ENCODE measurements at places on chromosomes 2 and 18.

- peak; percentile 97 for DNase-seq
These were observed 812 bp upstream of the KCNG3 start for GRCh38 chr2:42494355-42495233.

GRCh38 chr2:20419752-20420151 is 27.1 kb upstream of the RHOB start:
- no peak for DNase-seq

DNA sequence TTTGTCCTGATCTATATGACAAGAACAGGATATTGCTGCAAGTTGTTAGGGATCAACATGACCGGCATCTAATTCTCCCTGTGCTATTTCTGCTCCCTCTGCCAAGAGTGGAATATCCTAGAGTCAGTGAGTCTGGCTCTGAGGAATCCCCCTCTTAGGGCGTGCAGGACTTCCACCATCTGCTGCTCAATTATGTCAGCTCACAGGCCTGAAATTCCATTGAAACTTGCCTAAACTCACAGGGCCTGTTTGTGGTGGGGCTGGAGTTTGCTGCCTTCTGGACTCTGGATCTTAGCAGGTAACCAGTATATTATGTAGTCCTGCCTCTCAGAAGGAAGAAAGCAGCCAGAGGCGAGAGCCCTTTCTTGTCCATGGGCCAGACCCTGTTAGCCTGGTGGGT is 323.0 kb downstream of the TSN start:
- no peak for DNase-seq

- no peak for DNase-seq
These were observed 8.6 kb downstream of the FAM124B start for GRCh38 chr2:224393157-224393872.

- DNase-seq: no peak
These were observed 40.0 kb downstream of the BIN1 start for GRCh38 chr2:127066942-127067341.

- no peak for DNase-seq
These were observed 24.0 kb downstream of the LGALSL start for GRCh38 chr2:64477979-64478378.

- no peak for DNase-seq
These were observed 99.2 kb upstream of the FAM237A start for GRCh38 chr2:206543073-206543472.

DNA sequence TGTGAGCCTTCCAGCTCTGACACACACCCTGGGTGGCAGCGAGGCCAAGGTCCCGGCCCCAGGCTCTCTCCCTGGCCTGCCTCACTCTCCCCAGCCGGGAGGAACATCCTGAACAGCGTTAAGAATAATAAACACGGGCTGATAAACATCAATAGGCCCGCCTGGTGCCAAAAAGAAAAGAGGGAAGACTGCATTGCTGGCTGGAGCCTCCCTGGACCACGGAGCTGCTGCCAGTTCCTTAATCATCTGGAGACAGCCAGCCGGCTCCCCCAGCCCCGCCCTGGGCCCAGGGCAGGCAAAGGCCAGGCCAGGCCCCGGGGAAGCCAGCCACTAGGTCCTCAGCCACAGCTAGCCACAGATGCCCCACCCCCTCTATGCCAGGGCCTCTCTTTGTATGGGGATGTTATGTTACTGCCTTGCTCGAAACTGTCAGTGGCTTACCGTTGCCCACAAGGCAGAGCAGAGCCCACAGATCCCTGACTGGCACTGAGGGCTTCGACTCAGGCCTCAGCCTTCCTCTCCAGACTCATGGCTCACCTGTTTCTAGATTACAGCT is 293.7 kb downstream of the DYSF start:
- DNase-seq: no peak

DNA sequence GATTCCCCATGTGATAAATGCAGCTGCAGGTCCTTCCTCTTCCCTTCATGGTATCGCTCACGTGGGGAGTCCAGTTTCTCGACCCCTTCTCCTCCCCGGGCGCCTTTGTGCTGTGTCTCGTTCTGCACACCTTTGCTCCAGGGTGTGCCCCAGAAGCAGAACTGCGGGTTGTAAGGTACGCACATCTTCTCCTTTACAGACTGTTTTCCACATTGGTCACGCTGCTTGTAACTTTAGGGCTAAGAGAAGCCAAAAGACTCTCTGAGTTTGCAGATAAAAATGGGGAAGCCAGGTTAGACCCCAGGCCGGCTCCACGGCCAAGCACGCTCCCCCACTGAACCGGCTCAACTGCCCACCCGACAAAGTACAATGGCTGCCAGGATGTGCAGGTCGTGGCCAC is 45.9 kb upstream of the TFCP2L1 start:
- DNase-seq: no peak

GRCh38 chr2:135797497-135798274 is 39.3 kb downstream of the LCT start:
- DNase-seq: peak; percentile 80

- no peak for DNase-seq
These were observed 50.5 kb downstream of the DYSF start for GRCh38 chr2:71503837-71504236.

- DNase-seq: no peak
These were observed 182.4 kb downstream of the NEDD4L start for GRCh38 chr18:58226429-58226828.

- DNase-seq: no peak
These were observed 622.6 kb downstream of the EPHA4 start for GRCh38 chr2:220949466-220949865.

DNA sequence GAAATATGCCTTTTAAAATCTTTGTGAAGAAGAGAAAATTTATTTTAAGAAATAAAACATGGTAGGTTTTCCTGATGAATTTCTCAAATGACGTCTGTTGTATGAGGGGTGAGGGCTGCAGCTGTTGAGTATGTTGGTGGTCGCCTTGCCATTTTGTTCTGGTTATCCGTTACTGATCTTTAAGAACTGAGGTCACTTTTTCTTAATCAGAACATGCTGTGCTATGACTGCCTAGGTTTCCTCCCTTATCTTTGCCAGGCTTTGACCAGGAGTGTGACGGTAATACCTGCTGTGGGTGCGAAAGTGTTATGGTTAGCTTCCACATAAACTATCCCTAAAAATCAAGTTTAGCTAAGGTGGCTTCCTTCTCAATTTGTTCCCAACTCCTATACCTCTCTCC is 176.9 kb downstream of the DIS3L2 start:
- DNase-seq: no peak

DNA sequence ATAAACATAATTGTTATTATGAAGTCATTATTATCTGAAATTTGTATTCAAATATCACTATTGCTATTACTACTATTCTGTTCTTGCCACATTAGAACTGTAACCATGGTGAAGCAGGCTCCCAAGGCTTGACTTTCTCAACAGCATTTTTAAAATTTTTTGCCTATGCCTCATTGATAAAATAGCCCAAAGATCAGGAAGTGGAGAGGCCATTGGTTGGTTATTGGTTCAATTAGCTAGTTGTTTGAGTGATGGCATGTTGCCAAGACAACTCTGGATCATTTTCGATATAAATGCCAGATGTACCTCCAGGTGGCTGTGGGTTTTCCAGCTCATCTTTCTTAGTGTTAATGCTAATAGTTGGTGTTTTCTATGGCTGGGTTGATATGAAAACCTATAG is 513.5 kb downstream of the TRIB2 start:
- no peak for DNase-seq

DNA sequence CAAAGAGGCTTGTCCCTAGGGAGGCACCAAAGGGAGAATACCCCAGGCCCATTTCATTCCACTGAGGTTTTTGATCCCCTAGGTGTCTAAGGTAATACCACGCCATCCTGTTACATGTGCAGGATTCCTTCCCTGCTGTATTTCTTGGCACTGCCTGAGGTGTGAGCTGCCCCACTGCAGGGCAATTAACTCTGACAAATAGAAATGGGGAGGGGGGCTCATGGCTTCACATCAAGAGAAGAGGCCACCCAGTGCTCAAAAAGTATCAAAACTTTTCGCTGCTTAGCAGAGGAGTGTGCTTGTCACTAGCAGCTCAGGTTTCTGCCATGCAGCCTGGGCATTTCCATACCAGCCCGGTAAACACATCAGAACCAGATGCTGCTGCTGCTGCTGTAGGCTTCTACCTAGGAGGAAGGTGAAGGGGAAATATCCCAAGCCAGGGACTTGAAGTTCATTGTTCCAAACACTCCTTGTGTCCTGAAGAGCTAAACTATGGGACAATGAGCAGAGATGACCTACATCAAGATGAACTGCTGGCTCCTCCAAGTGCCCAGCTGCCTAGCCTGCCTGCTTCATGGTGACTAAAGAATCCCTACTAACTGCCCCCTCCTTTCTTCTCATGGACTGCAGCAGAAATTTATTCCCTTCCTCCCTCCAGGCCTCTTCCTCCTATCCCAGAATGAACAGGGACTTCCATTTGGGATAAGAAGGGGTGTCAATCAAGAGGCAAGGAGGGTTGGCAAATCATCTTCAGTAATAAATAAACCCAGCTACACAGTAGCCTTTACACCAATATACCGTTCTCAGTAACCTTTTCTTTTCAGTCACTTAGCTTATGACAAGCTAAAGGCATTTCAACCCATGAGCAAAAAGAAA is 16.4 kb downstream of the POU3F3 start:
- no peak for DNase-seq

- DNase-seq: no peak
These were observed 41.1 kb downstream of the SP140 start for GRCh38 chr2:230266638-230267037.

DNA sequence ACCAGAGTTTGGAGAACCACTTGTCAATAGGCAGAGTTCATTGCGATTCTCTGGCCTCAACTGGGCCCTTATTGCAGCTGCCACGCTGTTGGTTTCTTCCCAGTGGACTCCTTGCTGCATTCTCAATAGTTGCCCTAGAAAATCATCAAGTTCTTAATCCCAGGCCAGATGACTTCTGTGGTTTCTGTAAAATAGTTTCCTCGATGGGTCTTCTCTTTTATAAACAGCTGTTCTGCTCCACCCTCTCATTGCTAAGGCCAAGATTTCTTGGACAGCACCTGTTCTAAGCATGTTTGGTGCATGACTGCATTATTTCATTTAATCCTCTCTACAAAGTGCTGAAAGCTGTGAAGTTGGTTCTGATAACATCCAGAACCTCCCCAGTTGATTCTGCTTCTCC is 131.0 kb downstream of the BCL2L11 start:
- DNase-seq: no peak

- DNase-seq: no peak
These were observed 3.4 kb upstream of the NARS1 start for GRCh38 chr18:57624988-57625387.

DNA sequence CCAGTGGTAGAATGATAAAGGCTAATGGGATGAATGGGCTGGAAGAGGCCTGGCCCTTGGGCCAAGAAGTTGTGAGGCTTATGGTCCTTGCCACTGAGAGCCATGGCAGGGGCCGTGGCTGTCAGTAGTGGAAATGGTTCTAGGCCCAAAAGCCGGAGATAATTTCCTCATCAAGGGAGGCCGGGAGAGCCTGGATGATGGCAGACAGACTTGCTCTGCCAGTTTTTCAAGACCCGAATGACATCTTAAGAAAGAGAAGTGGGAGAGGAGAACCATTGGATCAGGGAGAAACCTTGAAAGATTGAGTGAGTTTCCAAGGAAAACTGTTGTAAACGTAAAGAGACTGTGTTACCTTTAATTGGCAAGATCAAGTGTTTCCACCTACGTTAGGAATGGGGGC is 46.3 kb upstream of the VPS54 start:
- DNase-seq: no peak

- peak; percentile 58 for DNase-seq
These were observed 139.2 kb downstream of the LAMA3 start for GRCh38 chr18:23828426-23828825.

DNA sequence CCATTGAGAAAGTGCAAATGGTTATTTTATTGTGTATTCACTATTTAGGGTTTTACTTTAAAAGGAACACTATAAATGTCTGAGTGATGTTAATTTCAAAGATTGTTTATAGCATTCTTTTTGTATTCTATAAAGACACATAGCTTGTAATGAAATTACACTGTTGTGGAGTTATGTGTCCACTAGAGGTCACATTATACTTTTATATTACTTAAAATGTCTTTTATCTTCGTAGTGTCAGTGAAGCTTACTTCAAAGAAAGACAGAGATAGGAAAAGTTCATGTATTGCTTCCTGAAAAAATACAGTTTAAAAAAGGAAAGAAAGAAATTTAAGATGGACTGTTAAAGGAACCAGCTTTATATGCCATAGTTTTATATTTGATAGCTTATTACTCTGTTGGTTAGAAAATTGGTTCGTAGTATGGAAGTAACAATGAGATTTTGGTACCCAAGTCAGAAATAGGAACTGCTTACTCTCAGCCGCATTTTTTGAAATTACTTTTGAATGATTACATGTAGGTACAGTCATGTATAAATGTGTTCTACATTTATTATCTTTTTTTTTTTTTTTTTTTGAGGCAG is 20.5 kb downstream of the APLF start:
- no peak for DNase-seq

- DNase-seq: no peak
These were observed 2.2 kb downstream of the ONECUT2 start for GRCh38 chr18:57437402-57437765.

DNA sequence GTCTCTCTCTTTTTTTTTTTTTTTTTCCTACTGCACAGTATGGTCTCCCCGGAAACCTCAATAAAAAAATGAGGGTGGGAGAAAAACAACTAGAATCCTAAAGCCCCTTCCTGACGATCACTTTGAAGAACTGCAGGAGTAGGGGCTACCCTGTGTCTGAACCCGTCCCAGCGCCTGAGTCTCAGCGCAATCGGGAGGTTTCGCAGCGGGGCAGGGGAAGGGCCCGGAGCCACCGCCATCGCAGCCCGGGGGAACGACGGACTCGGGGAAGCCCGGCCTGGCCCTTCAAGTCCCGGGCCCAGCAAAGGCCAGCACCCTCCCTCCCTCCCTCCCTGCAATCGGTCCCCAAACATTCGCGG is 411 bp downstream of the NARS1 start:
- no peak for DNase-seq

GRCh38 chr2:136085453-136086209 is 32.3 kb downstream of the CXCR4 start:
- DNase-seq: no peak

DNA sequence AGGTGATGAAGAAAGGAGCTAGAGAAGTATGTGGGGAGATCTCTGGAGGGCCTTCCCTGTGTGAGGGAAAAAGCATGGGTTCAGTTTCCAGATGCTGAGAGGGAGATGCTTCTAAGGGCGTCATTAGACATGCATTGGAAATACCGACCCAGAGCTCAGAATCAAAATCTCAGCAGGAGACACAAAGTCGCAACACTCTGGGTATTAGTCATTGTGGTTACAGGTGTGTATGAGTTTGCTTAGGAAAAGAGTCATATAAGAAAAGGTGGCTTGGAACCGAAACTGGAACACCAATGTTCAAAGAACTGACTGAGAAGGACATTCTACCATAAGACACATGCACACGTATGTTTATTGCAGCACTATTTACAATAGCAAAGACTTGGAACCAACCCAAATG is 477.1 kb downstream of the FBXO15 start:
- DNase-seq: no peak

DNA sequence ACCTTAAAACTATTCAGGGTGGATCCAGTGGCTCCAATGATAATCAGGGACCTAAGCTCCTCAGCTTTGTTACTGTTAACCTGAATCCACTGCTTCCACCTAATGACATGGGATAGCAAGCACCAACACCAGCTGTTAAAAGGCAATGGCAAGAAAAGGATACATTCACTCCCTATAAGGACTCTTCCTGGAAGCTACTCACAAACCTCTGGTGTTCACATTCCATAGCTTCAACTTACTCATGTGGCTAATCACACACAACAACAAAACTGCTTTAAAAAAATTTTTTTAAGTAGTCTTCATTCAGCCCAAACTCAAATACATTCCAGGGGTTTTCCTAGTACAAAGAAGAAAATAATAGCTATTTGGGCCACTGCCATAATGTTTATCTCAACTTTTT is 24.5 kb downstream of the ROCK2 start:
- DNase-seq: no peak

- DNase-seq: no peak
These were observed 4.8 kb upstream of the TMEM87B start for GRCh38 chr2:112050316-112050715.
